ENCODE measurements at places on chromosomes 7 and 10. TPM values are rescaled to one million over a fixed set of nuclear protein-coding genes. Genes with fewer than 3 reads are reported as not detected.

ADAM8 gene
- total RNA-seq = 0.56 TPM

- no peak for DNase-seq
These were observed 30.2 kb downstream of the WBP1L start for GRCh38 chr10:102773986-102774385.

DNA sequence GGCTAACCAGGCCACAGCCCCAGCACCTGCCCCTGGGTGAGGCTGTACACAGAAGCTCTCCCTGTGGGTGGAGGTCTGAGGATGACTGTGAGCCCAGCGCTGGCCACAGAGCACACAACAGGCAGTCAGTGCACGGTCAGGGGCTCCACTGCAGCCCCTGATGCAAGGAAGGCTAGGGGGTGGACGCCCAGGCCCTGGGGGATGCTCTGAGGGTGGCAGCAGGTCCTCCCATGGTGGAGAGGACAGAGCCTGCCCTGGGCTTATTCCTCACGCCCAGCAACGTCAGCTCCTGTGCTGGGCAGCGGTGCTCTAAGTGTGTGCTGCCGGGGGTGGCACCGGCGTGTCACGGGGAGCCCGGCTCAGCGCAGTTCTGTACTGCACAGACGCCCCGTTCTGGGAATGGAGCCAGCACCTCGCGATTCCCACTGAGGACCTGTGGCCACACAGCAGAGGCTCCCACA is 223.2 kb downstream of the MAD1L1 start:
- DNase-seq = no peak

- DNase-seq = no peak
These were observed 121.3 kb downstream of the BMPER start for GRCh38 chr7:34026481-34027190.

- DNase-seq = no peak
These were observed 3.1 kb upstream of the EVX1 start for GRCh38 chr7:27239387-27240014.
